Transverse colon (tissue), 4 donors: ENCODE measurements at places on chromosomes 12 and 14. TPM values are rescaled to one million over a fixed set of nuclear protein-coding genes. Genes with fewer than 3 reads are reported as not detected.
A peak's percentile ranks its signal among the peaks of the same experiment; 100 is the strongest.

GRCh38 chr12:21672146-21672545 lies 14.5 kb upstream of the LDHB start:
- no peaks in the 10 kb centered on the region for H3K36me3 ChIP-seq
- H3K4me3 ChIP-seq = no peak overlapping the region
- H3K27me3 ChIP-seq = no peaks in the 10 kb centered on the region
- no peak for DNase-seq

- no peaks in the 10 kb centered on the region for H3K36me3 ChIP-seq
- H3K27ac ChIP-seq = no peak overlapping the region
- no peak for DNase-seq
- H3K27me3 ChIP-seq = no peaks in the 10 kb centered on the region
Measured at GRCh38 chr12:70194076-70194475, 49.2 kb upstream of the CNOT2 start.

GRCh38 chr12:53567961-53568808 lies 58.0 kb downstream of the ATF7 start:
- H3K4me1 ChIP-seq = peaks cover 43% of the 10 kb centered on the region
- no peaks in the 10 kb centered on the region for H3K36me3 ChIP-seq
- no peak overlapping the region for H3K27ac ChIP-seq
- no peaks in the 10 kb centered on the region for H3K27me3 ChIP-seq
- H3K4me3 ChIP-seq = no peak overlapping the region

The HCAR2 gene
- not detected for total RNA-seq

GRCh38 chr12:115294453-115295133 lies 610.6 kb upstream of the TBX3 start:
- no peak overlapping the region for H3K4me3 ChIP-seq
- H3K36me3 ChIP-seq = no peaks in the 10 kb centered on the region
- H3K27me3 ChIP-seq = no peaks in the 10 kb centered on the region
- DNase-seq = no peak
- no peaks in the 10 kb centered on the region for H3K4me1 ChIP-seq

DNA sequence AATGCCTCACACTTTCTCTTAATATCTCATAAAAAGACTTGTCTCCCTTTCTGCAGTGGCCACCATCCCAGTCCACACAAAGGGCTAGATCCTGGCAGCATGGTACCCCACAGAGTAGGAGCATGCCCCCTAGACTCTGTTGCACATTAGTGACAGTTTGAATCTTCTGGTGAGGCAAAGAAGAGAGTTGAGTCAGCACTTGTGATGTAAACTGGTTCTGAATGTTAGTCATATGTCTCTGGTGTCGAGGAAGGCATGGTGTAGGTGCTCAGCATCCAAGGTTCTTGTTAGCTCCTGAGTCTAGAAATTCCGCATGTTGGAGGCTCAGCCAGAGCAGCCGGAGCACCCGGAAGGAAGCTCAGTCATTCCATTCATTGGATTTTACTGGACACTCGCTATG lies 9.8 kb downstream of the TTC9 start:
- no peak overlapping the region for H3K27ac ChIP-seq
- no peak overlapping the region for H3K4me3 ChIP-seq
- no peaks in the 10 kb centered on the region for H3K36me3 ChIP-seq
- no peak for DNase-seq
- peaks cover 6% of the 10 kb centered on the region for H3K4me1 ChIP-seq

The GALNT8 gene
- 7.5 TPM for total RNA-seq

- H3K4me3 ChIP-seq = no peak overlapping the region
- no peaks in the 10 kb centered on the region for H3K4me1 ChIP-seq
- peak overlapping the region; percentile 45 for H3K27ac ChIP-seq
Measured at GRCh38 chr12:69068448-69068847, 135.5 kb upstream of the CPM start.

The KRT72 gene
- total RNA-seq = not detected

GRCh38 chr12:5503774-5504173 lies 71.9 kb downstream of the NTF3 start:
- peaks cover 35% of the 10 kb centered on the region for H3K4me1 ChIP-seq
- no peak overlapping the region for H3K4me3 ChIP-seq
- H3K27ac ChIP-seq = peak overlapping the region; percentile 61
- DNase-seq = peak; percentile 83
- no peaks in the 10 kb centered on the region for H3K27me3 ChIP-seq
- H3K36me3 ChIP-seq = no peaks in the 10 kb centered on the region

The REP15 gene
- total RNA-seq = 7.5 TPM

The POTEM gene
- total RNA-seq = not detected

DNA sequence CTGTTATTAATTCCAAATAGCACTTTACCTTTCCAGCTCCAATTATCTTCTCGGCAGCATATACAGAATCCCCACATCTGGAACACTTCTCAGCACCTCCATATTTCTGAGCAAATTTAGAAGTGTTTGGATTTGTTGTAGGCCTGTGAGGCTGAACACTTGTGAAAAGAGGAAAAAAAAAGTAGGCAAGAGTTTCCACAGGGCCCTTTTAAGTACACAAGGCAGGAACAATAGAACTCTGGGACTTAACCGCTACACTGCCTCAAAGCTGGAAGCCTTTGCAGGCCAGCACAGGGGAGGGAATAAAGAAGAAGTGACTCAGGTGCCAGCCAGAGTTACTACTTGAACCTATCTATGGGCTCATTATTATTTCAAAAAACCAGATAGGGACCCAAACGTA lies 18.6 kb downstream of the CSRP2 start:
- no peak overlapping the region for H3K4me3 ChIP-seq
- H3K4me1 ChIP-seq = no peaks in the 10 kb centered on the region
- H3K27me3 ChIP-seq = no peaks in the 10 kb centered on the region
- DNase-seq = no peak

- no peak for DNase-seq
- H3K4me1 ChIP-seq = no peaks in the 10 kb centered on the region
- no peak overlapping the region for H3K27ac ChIP-seq
- H3K27me3 ChIP-seq = no peaks in the 10 kb centered on the region
- no peak overlapping the region for H3K4me3 ChIP-seq
- no peaks in the 10 kb centered on the region for H3K36me3 ChIP-seq
Measured at GRCh38 chr12:126545411-126545810, 1480.2 kb downstream of the AACS start.

GRCh38 chr12:27304856-27305255 lies 27.8 kb upstream of the BMAL2 start:
- peaks cover 28% of the 10 kb centered on the region for H3K4me1 ChIP-seq
- H3K27me3 ChIP-seq = no peaks in the 10 kb centered on the region
- H3K4me3 ChIP-seq = no peak overlapping the region
- DNase-seq = no peak

DNA sequence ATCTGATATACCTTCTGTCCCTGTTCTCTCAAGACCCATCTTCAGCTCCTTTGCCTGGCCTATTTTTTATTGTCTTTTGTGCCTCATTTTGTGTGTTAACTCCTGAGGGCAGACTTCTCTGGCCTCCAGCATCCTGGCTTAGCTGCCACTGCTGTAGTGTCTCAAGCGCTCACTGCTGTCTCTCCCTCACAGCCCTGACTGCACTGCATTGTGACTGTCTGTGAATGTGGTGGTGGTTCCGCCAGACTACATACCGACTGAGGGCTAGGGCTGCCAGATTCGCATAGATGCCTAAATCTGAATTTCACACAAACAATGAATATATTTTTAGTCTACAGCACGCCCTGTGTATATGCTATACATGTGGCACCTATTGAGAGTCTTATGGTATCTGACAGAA lies 1088.9 kb upstream of the TMEM132C start:
- H3K27me3 ChIP-seq = no peaks in the 10 kb centered on the region
- no peak for DNase-seq
- H3K36me3 ChIP-seq = no peaks in the 10 kb centered on the region
- no peaks in the 10 kb centered on the region for H3K4me1 ChIP-seq
- H3K4me3 ChIP-seq = no peak overlapping the region
- no peak overlapping the region for H3K27ac ChIP-seq

DNA sequence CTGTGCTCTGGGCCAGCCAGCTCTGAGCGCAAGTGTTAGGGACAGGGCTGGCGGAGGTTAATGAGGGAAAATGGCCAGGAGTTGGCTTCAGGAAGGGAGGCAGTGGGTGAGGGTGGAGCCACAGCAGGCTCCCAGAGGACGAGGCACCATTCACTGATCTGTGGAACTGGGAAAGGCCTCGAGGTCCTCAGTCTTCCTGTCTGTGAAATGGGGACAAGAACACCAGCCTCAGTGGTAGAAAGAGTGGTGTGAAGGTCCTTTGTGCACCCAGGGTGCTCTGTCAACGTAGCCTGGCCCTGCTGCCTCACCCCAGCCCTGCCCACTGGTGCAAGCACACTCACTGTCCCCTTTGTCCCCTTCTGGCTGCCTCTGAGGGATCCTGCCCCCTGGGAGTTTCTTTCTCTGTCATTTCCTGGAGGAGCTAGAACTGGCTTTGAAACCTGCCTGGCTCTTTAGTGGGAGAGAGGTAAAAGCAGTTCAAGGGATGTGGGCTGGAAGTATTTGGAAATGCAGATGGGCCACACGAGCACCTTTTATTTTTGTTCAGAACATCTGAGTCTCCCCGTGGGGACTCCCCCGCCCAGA lies 25.0 kb downstream of the SYNDIG1L start:
- H3K4me1 ChIP-seq = peaks cover 17% of the 10 kb centered on the region
- H3K36me3 ChIP-seq = no peaks in the 10 kb centered on the region

The PTPRQ gene
- total RNA-seq = under 0.01 TPM

- no peak for DNase-seq
- no peak overlapping the region for H3K27ac ChIP-seq
- H3K4me1 ChIP-seq = no peaks in the 10 kb centered on the region
- no peaks in the 10 kb centered on the region for H3K27me3 ChIP-seq
- H3K36me3 ChIP-seq = no peaks in the 10 kb centered on the region
Measured at GRCh38 chr14:75647640-75648039, 13.0 kb downstream of the ERG28 start.

GRCh38 chr12:106760184-106760531 lies 14.3 kb upstream of the RIC8B start:
- no peaks in the 10 kb centered on the region for H3K36me3 ChIP-seq
- peaks cover 8% of the 10 kb centered on the region for H3K4me1 ChIP-seq
- H3K27me3 ChIP-seq = no peaks in the 10 kb centered on the region
- no peak overlapping the region for H3K4me3 ChIP-seq
- DNase-seq = peak; percentile 31

DNA sequence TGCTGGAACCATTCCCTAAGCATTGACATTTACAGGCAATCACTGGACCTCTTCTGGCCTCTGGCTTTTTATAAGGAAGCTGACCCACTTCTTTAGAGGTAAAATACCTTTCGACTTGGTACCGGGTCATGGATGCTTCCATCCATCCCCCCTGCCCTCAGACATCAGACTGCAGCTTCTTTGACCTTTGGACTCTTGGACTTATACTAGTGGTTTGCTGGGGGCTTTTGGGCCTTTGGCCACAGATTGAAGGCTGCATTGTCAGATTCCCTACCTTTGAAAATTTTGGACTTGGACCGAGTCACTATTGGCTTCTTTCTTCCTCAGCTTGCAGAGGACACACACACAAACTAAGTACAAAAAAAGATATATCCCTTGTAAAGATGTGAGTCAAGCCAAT lies 86.1 kb downstream of the TTC6 start:
- H3K36me3 ChIP-seq = no peaks in the 10 kb centered on the region
- no peak for DNase-seq
- no peak overlapping the region for H3K4me3 ChIP-seq
- H3K27ac ChIP-seq = no peak overlapping the region
- no peaks in the 10 kb centered on the region for H3K27me3 ChIP-seq

GRCh38 chr12:57518920-57519795 lies 1.2 kb downstream of the DDIT3 start:
- H3K27ac ChIP-seq = peak overlapping the region; percentile 100
- peak; percentile 23 for DNase-seq
- peak overlapping the region; percentile 60 for H3K4me3 ChIP-seq
- H3K4me1 ChIP-seq = peaks cover 35% of the 10 kb centered on the region
- no peaks in the 10 kb centered on the region for H3K27me3 ChIP-seq

The MGP gene
- 243 TPM for total RNA-seq

DNA sequence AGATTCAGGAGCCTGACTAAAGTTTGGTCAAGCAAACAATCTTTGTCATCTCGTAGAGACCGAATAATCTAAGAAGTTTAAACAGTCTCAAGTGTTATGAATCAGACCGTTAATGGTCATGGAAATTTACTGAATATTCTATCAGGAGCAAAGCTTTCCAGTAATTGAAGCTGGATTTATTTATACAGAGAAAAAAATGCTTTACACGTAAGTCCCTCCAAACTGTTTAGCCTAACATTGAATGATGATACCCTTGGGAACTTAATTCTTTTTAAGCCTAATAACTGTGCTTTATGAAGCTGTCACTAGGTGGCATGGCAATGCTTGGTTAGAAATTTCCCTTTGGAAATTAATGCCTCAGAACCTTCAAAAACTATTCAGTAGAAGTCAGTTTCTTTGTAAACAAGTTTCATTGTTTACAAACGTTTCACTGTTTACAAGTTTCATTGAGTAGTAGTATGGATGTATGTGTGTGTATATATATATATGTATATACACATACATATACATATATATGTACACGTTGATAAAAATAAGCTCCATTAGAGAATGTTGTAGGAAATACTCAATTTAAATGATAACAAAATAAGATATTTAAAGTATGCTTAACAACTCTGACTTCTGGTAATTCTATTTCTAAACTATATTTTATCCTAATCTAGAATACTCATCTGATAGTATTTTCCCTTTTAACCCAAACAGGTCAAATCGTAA lies 32.1 kb downstream of the DEPDC4 start:
- DNase-seq = no peak
- H3K27me3 ChIP-seq = no peaks in the 10 kb centered on the region
- H3K27ac ChIP-seq = no peak overlapping the region
- no peaks in the 10 kb centered on the region for H3K36me3 ChIP-seq
- H3K4me3 ChIP-seq = no peak overlapping the region

- no peaks in the 10 kb centered on the region for H3K36me3 ChIP-seq
- H3K4me3 ChIP-seq = no peak overlapping the region
- peaks cover 31% of the 10 kb centered on the region for H3K4me1 ChIP-seq
- DNase-seq = no peak
Measured at GRCh38 chr12:1692895-1693610, 2.2 kb downstream of the ADIPOR2 start.

The CPM gene
- total RNA-seq = 147 TPM

DNA sequence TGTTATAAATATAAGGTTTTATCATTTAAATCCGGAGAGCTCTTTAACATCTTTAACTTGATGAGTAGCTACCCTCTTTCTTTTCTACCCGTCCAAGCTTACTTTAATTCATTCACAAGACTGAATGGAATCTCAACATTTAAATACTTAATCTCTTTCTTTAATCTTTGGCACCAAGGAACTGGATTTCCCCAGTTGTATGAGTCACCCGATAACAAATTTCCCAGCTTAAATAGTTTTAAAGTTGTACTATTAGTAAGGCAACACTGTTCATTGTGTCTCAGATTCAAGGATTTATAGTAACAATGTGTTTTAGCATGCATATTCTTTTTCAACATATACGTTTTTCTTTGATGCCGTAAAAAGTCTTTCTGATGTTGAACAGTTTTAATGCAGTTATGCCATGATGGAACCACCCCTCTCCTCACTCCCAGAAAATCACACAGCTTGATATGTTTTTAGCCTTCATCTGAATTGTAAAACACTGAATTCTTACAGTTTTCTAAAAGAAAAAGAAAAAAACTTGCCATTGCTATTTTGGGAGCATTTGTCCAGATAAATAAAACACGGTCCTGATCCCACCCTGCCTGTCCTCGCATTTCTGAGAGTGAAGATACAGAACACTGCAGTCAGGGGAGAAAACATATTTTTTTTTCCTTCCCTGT lies 16.0 kb upstream of the LRP6 start:
- H3K27me3 ChIP-seq = no peaks in the 10 kb centered on the region
- H3K4me1 ChIP-seq = no peaks in the 10 kb centered on the region
- DNase-seq = no peak

The PEX5 gene
- total RNA-seq = 23.9 TPM

The RPL10L gene
- 8.6 TPM for total RNA-seq

- no peak overlapping the region for H3K27ac ChIP-seq
- DNase-seq = peak; percentile 83
- no peak overlapping the region for H3K4me3 ChIP-seq
- H3K27me3 ChIP-seq = no peaks in the 10 kb centered on the region
Measured at GRCh38 chr14:59507063-59507751, 22.9 kb downstream of the JKAMP start.

The MIP gene
- not detected for total RNA-seq
